ENCODE measurements at places on chromosomes 3 and 15. TPM values are rescaled to one million over a fixed set of nuclear protein-coding genes. Genes with fewer than 3 reads are reported as not detected.

The CCRL2 gene
- total RNA-seq: 3.2 TPM

The CFAP20DC gene
- 2.2 TPM for total RNA-seq

The CCR9 gene
- total RNA-seq: not detected

The RTP3 gene
- total RNA-seq: not detected

The CEP19 gene
- 8.7 TPM for total RNA-seq

The ANKRD34C gene
- total RNA-seq: not detected

DNA sequence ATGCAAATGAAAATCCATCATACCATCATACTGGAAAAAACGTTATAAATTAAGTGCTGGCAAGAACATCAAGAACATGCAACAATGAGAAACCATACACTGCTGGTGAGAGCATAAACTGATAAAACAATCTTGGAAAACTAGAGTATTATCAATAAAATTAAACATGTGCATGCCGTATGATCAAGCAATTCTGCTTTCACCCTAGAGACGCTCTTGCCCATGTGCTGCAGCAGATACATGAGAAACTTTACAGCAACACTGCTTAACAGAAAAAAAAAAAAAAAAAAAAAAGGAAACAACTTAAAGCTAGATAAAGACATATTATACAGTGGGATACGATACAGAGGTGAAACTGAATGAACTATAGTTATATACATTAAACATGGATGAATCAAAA, 21.8 kb downstream of the SPG11 start:
- no peak for DNase-seq

DNA sequence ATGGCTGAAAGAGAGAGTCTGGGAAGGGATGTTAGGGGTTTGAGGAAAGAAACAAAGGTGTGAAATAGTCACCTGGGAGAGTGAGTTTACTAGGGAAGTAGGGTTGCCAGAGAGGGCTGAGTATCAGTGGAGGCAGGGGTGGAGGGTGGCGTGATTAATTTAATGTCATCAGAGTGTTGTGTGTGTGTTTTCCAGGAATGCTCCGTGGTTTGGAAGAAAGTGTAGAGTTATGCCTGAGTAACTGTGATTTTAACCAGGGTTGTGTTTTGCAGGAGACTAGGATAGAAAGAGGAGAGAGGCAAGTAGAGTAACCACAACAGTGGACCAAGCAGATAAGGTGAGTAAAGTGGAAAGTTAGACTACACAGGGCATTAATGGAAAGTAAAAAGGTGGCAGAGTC, 27.2 kb downstream of the PLD1 start:
- no peak for DNase-seq

DNA sequence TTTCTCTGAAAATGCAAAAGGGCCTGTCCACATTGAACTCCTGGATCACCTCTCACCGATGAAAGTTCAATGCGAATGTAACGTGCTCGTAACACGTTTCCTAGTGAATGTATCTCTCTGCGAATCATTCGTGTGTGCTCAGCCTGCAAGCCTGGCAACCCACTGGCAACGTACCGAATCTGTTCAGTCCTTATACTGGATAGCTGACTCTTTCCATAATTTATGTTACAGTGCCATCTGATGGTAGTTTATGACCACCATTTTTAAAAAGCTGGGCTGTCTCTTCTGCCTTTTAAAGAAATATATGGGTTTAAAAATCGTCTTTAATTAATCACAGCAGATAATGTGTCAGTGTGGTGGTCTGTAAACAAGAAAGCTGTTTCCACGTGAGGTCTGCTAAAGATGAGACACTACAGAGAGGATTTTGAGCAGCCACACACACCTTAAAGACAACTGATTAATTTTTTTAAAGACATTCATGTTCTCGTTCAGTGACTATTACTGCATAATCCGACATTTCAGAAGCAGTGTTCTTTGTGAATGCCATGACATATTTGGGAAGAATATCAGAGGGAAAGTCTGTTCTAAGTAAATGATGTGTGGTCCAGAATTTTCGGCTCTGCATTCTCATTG, 69.4 kb upstream of the FOXP1 start:
- peak; percentile 65 for DNase-seq

GRCh38 chr3:56691165-56692000, 8.3 kb upstream of the TASOR start:
- DNase-seq: no peak

GRCh38 chr3:190424478-190425439, 24.9 kb downstream of the TMEM207 start:
- DNase-seq: peak; percentile 53

- no peak for DNase-seq
Observed at GRCh38 chr3:194058189-194058571, 77.8 kb upstream of the HES1 start.

- DNase-seq: no peak
Observed at GRCh38 chr15:37550360-37551024, 383.9 kb upstream of the TMCO5A start.

DNA sequence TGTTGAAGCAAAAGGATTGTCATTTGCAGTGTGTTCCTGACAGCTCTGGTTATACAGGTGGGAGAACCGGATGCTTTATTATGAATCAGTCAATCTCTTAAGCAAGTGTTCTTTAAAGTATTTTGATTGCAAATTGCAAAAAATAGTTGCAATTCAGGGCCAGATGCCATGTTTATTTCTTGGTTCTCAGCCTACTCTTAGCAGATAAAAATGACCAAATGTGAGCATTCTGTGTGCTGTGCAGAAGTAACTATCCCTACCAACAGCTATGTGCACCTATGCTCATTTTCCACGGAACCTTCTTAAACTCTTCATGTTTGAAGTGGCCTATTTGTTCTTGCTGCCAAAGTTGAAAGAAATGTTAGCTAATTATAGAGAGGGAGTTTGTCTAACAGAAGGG, 262.3 kb upstream of the RASGRP1 start:
- no peak for DNase-seq

DNA sequence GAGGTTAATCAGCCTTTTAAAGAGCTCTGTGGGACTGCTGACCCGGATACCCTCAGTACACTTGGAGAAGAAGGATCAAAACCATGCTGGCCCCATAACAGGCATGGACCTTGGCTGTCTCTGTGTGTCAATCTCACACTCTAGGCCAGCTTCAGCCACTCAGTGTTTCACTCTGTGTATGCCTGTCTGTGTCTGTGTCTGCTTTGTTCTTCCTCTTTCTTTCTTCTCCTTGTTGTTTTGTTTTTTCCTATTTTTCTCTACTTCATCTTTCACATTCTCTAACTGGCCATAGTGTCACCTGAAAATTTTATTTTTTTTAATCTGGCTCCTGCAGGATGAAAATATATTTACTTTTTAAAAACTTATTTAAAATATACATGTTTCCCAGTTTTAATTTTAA, 51.1 kb downstream of the SERP1 start:
- no peak for DNase-seq

DNA sequence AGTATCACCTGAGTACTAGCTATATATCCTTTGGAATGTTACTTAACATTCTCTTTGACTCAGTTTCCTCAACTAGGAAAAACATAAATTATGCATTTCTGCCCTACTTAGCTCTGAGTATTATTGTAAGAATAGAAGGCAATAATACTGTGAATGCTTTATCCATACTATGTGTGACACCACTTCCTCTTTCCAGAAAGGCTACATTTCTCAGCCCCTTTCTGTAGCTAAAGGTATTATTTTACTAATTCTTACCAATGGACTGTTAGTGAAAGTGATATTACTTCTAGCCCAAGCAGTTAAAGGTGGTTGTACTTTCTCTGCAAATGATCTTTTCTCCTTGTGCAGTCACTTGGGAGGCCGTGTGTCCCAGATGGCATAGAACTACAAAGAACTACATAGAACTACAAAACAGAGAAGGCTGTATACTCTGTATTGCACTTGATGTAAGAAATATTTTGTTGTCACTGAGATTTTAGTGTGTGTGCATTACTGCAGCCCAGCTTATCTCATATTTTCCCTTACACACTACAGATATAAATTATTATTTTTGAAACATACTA, 35.1 kb downstream of the MYH15 start:
- no peak for DNase-seq

DNA sequence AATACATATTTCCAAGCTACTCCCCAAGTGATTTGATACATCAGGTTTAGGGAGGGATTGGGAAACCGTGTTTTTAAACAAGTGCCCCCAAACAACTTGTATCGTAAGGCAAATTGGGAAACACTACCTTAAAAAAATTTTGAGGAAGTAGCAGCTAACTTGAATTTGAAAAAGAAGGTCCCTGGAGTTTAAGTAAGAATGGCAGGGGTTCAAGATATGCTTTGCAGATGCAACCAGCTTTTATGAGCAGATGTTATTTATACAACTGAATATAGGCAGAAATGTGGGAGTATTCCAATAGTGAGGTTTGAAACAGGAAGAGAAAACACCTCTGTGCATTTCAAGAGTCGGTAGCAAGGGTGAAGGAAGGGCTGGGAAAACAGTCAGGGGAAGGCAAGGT, 139.6 kb downstream of the IL20RB start:
- no peak for DNase-seq

DNA sequence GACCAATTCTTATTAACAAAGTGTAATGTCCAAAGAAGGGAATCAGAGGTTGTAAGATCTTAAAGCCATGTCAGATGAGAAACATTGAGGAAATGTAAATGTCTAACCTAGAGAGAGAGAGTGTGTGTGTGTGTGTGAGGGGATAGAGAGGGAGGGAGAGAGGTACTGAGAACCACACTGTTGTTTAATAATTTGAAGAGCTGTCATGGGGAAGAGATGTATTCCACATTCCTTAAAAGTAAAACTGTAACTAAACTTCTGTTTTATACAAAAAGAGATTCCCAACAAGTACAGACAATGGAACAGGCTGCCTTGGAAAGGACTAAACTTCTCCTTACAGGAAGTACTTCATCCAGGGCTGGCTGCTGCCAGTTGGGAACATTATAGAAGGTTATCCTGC, 68.9 kb upstream of the BOC start:
- no peak for DNase-seq

- no peak for DNase-seq
Observed at GRCh38 chr3:27637346-27637995, 84.7 kb downstream of the EOMES start.

- DNase-seq: no peak
Observed at GRCh38 chr3:16790432-16791400, 94.0 kb upstream of the PLCL2 start.

DNA sequence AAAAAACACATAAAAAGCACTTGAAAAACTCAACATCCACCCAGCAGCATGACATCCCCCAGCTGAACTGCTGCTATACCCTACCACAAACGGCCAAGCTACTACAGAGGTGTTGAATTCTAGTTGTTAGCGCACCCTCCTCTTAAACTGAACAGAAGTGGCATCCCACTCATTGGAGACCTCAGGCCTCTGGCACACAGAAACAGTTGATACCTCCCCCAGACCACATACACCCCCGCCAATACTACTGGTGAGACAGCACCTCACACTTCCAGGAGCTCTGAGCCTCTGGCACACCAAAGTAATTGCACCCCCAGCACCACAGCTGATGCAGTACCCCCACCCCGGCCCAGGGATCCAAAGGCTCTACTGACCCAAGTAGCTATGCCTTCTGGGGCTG, 190.2 kb downstream of the SCAPER start:
- DNase-seq: no peak

DNA sequence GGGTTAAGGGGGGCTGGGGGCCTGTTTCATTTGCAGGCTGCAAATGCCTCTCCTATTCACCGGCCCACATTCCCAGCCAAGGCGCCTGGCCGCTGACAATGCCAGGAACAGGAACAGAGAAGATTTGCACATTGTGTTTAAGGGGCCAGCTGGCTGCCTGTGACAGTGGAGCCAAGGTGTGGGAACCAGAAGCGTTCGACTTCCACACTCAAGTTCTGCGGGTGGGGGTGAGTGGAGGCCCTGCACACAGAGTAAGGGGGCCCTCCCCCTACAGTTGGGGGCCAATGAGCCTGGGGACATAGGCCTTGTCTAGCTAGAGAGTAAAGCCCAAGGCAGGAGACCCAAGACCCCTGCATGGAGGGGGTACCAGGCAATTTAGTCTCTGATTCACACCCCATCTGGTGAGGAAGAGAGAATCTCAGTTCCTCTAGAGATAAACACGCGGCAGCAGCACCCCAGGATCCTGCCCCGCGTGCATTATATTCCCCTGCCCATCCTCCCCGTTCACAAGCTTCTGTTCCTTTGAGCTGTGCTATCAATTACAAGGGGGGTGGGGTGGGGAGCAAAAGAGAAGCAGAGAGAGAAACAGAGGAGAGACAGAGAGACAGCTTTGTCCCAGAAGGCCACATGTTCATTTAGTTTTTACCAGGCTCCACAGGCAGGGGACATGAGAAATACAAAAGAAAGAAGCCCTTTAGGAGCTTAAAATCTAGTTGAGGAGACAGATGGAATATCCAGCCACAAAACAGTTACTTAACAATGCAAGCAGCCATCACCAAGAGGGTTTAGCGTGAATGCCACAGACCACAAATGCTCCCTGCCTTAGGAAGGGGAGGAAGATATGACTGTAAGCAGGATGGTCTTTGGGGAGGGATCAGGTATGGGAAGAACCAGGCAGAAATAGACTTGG, 9.2 kb downstream of the IGDCC3 start:
- peak; percentile 55 for DNase-seq

GRCh38 chr15:53448232-53449015, 311.0 kb downstream of the WDR72 start:
- no peak for DNase-seq

- DNase-seq: no peak
Observed at GRCh38 chr3:108062051-108062450, 28.8 kb downstream of the CD47 start.

DNA sequence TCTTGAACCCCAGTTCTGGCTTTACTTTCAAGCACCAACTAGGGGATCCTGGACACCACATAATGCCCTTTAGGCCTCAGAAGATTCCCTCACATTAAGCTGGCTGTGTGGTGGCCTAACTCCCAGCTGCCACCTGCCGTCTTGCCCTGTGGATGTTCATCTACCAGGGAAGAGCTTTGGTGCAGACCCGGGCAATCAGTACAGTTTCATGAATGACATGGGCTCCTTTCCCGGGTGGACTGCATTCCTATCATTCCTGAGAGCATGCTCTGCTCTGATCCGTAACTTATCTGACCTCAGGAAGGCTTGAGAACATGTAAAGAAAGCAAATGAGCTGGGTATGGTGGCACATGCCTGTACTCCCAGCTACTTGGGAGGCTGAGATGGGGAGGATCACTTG, 50.0 kb upstream of the GSK3B start:
- DNase-seq: no peak

Measured in G401 (cell line).